ENCODE measurements at places on chromosomes 11 and 22. TPM values are rescaled to one million over a fixed set of nuclear protein-coding genes. Genes with fewer than 3 reads are reported as not detected.

Gene MRGPRX4
- total RNA-seq, result not detected

Gene NXPE1
- not detected for total RNA-seq

Gene CNGA4
- not detected for total RNA-seq

Gene CRYAB
- not detected for total RNA-seq

Gene OR52E2
- not detected for total RNA-seq

Gene NDUFA6
- 75.2 TPM for total RNA-seq

Gene ZNF70
- 2.7 TPM for total RNA-seq

Gene VPREB1
- not detected for total RNA-seq

Gene PHETA2
- 14.0 TPM for total RNA-seq

Gene METTL15
- total RNA-seq, result 6.2 TPM

Gene MS4A6A
- not detected for total RNA-seq

Gene PRG2
- not detected for total RNA-seq

Gene LARGE2
- not detected for total RNA-seq

Gene SMIM38
- total RNA-seq, result not detected
